ENCODE measurements at places on chromosomes 4 and X. TPM values are rescaled to one million over a fixed set of nuclear protein-coding genes. Genes with fewer than 3 reads are reported as not detected.

- no peak for DNase-seq
Measured at GRCh38 chr4:119730671-119730950, 102.0 kb upstream of the PDE5A start.

AKAP14 gene
- total RNA-seq, result not detected

DNA sequence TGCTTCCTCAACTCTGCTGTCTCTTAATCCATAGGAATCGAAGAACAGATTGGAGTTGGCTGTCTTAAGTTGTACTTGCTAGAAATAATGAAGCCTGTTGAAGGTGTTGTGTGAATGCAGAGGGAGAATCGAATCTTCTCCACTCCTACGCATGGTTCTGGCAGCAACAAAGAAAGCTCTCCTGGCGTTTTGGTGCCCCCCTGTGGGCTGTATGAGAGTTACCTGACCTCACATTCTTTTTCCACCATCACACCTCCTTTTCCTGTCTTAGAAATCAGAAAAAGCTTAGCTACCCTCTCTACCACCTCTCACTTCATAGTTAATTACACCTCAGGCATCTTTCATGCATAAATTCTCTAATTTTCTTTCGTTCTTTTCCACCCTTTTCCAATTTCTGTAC is 16.3 kb downstream of the KLF8 start:
- DNase-seq, result peak; percentile 26

TRPC5OS gene
- total RNA-seq, result not detected

DNA sequence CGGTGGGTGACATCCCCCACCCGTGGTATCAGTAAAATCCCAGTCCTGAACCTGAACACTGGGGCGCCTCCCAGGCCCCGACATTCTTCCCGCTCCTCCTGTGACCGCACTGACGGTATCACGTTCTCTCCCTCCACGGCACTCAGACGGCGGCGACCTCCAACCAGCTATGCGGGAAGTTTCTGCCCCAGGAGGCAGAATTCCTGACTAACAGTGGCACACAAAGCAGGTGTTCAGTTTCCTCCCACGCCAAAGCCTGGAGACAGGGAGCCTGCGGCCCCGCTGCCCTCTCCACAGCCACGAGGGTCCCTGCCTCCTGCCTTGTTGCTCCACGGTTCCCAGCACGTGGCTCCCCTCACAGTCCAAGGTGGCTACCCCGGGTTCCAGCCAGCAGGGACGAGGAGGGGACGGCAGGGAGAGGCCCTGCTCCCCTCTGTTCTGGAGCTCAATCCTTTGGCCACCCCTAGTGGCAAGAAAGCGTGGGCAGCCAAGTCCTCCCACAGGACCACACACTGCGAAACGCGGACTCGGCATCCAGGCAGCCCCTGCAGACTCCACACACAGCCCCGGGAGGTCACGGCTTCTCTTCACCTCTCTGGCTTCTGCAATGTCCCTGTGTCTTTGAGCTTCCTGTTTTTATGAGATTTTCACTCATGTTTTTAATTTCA is 15.2 kb downstream of the CTBP1 start:
- DNase-seq, result no peak

DNA sequence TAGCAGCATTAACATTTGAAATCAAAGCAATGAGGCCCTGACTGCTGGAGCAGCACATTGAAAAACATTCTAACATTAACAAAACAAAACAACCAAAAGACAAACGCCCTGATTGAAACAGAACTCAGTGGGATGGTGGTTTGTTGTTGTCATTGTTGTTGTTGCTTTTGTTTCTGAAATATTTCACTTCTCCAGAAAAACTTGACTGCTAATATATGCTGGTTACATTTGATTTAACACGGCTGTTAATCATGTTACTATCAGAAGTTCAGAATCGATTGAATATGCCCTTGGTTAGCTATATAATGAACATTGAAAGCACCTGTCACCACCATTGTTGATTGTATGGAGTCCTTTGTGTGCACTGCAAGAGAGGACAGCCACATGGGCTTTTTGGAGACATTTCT is 790.4 kb upstream of the GALNTL6 start:
- DNase-seq, result no peak

DNA sequence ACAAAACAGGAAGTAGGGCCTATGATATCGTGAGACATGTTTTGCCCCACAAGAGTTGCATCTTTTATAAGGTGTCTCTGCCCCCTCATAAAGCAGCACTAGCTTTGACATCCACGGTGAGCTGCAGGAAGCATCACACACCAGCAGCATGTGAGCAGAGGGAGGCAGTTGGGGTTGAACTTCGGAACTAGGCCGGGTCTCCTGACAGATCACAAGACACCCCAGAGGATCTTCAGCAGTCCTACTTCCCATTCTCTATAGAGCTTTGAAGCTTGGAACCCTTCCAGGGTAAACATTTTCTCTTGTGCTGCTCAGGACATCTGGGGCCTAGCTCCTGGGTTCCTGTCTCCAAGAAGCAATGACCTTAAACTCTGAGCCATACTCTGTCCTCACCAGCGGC is 27.5 kb downstream of the YY2 start:
- DNase-seq, result no peak

DNA sequence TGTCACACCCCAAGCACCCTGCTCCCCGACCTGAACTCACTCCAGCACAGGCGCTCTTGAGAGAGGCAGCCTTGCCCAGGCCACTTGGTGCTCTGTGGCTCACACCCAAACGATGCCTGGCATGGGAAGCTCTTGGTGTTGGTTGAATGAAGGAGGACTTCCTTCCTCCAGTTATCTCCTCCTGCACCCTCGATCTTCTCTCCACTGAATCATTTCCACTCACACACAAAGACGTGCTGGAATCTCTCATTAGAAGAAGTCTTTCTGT is 90.5 kb upstream of the TRIM2 start:
- no peak for DNase-seq

CLCN4 gene
- total RNA-seq, result 15.3 TPM

PRDM8 gene
- total RNA-seq, result 26.6 TPM

DNA sequence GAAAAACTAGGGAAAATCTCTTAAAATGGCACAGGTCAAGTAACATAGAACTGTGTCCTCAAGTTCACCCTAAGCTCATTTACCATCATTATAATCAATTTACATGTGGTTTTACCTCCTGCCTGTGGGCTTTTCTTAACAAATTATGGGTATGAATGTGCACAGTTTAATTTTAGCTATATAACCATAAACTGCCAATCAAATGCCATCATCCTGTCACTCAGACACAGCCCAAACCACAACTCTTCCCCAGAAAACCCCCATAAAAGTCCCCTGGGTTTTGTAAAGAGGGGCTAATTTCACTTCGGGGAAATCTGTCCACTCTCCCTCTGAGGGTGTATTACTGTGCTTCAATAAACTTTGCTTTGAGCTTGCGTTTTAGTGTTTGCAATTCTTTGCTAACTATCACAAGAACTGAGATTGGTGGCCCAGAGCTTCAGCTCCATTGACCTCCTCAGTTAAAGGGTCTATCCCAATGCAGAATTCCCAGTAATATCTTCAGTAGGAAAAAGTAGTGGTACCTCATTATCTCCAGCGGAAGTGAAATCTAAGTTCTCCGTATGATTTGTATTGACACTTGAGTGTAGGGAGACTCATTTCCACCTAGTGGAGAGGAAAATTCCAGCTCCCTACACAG is 394.6 kb downstream of the SPOCK3 start:
- DNase-seq, result no peak

DNA sequence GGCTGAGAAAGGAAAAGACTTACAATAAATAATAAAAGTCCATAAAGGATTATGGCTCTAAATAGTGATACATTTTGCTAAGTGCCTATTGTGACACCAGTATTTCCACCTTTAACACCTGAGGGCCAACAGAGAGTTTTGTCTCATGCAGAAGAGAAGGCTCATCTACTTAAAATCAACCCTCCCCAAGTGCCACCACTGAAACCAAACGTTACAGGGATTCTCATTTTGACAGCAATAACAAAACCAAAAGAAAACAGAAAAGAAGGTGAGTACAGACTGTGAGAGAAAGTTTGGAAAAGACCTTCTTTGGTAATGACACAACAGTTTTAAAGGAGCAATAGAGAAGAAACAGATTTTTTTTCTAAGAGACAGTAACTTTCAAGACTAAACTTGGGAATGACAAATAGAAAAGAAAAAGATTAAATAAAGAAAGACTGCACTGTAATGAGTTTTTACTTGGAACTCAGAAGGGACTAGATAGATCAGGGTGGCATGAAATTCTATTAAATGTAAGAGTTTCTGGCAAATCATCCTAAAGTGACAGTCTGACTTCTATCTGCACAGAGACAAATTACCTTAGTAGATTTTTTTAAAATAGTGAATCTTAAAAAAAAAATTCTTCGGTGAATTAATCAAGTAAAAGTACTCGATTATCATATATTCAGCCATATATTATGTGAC is 109.7 kb downstream of the ZNF827 start:
- DNase-seq, result no peak

GRCh38 chrX:153511784-153512500 is 5.5 kb upstream of the ATP2B3 start:
- no peak for DNase-seq

Data from prostate gland (tissue), 2 donors.